ENCODE measurements at places on chromosomes 13 and 19.

- no peaks in the 10 kb centered on the region for H3K27me3 ChIP-seq
- H3K4me3 ChIP-seq, result no peak overlapping the region
- H3K27ac ChIP-seq, result no peak overlapping the region
Observed at GRCh38 chr13:90238413-90238812, 1109.1 kb upstream of the MIR17HG start.

GRCh38 chr13:99303863-99304521 is 3.2 kb downstream of the GPR183 start:
- H3K27me3 ChIP-seq, result no peaks in the 10 kb centered on the region
- no peak overlapping the region for H3K27ac ChIP-seq
- no peak for DNase-seq
- peak overlapping the region; percentile 2 for H3K4me3 ChIP-seq
- H3K36me3 ChIP-seq, result no peaks in the 10 kb centered on the region
- peaks cover 12% of the 10 kb centered on the region for H3K4me1 ChIP-seq

- H3K4me1 ChIP-seq, result no peaks in the 10 kb centered on the region
- peak; percentile 74 for DNase-seq
- no peak overlapping the region for H3K4me3 ChIP-seq
- no peaks in the 10 kb centered on the region for H3K36me3 ChIP-seq
- H3K27me3 ChIP-seq, result no peaks in the 10 kb centered on the region
Observed at GRCh38 chr13:111344471-111345191, 24.2 kb downstream of the TEX29 start.

- no peaks in the 10 kb centered on the region for H3K36me3 ChIP-seq
- H3K4me3 ChIP-seq, result no peak overlapping the region
- peaks cover 19% of the 10 kb centered on the region for H3K4me1 ChIP-seq
Observed at GRCh38 chr13:101915331-101915730, 462.9 kb downstream of the ITGBL1 start.

DNA sequence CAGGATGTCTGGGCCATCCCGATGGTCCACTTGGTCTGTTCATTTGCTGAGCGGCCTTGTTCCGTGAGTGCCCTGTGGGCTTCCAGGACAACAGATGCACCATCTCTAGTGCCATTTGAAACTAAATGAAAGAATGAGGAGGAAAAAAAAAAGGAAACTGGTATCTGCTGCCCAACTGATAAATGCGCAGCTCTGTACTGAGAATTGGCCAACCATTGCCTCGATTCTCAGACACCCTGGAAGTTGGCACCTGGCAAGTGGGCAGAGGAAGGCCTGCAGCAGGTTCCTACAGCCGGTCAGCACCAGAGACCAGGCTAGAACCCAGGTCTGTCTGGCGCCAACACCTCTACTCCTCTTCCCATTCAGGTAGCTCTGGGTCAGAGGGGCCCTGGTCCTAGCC is 18.9 kb downstream of the SLC7A1 start:
- H3K27ac ChIP-seq, result no peak overlapping the region
- no peaks in the 10 kb centered on the region for H3K36me3 ChIP-seq
- H3K4me3 ChIP-seq, result no peak overlapping the region
- no peaks in the 10 kb centered on the region for H3K27me3 ChIP-seq

DNA sequence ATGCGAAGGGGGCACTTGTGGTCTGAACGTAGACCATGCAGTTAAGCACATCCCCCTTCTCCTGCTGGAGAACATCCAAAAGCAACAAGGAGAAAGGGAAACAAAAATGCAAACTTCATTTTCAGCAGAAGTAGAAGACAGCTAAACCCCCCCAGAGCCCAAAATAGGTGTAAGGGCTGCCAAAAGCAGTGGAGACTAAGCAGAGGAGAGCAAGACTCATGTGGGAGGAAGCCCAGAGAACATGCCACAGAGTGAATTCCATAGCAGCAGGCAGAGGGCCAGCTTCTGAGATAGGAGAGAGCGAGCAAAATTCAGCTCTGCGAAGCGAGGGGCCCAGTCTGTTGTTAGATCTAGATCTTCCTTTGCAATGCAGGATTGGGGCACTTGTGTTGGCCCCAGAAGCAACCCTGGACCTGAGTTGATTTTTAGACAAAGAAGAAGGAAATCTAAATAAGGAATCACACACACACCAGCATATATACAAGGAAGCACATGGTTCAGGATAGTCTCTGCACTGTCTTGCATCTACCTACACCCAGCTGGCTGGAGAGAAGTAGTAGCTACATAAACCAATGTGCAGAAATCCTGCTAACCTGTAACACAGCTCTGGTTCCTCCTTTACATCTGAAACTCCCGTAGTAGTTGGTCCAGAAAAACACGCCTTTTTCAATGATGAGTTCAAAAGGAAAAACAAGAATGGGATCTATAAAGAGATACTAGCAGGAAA is 199.6 kb downstream of the SPRY2 start:
- no peak for DNase-seq
- no peak overlapping the region for H3K27ac ChIP-seq
- H3K36me3 ChIP-seq, result no peaks in the 10 kb centered on the region
- H3K4me3 ChIP-seq, result no peak overlapping the region

- peak overlapping the region; percentile 96 for H3K27ac ChIP-seq
- peak overlapping the region; percentile 85 for H3K4me3 ChIP-seq
- DNase-seq, result no peak
- H3K27me3 ChIP-seq, result no peaks in the 10 kb centered on the region
- H3K36me3 ChIP-seq, result no peaks in the 10 kb centered on the region
Observed at GRCh38 chr19:55115446-55116065, 1.9 kb downstream of the PPP1R12C start.

DNA sequence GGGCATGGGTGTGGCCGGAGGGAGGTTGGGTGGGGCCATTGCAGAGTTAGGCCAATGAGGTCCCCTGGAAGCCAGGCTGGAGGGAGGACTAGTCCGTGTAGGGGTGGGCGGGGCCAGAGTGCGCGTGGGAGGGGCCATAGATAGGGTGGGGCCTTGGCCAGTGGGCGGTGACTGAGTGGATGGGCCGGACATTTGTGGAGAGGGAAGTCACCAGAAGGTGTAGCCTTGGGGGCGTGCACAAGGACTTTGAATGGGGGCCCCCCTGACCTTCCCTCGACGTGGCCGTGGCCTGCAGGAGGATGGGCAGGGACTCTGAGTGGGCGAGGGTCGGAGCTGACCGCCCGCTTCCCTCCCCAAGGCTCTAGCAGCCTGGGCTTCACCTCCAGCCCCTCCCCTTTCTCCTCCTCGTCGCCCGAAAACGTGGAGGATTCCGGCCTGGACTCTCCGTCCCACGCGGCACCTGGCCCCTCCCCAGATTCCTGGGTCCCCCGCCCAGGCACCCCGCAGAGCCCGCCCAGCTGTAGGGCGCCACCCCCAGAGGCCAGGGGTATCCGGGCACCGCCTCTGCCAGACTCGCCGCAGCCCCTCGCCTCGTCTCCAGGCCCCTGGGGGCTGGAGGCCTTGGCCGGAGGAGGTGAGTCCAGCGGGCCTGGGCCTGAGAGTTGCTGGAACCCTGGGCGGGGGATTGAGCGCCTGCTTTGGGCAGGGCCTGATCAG is 16.5 kb upstream of the B3GNT3 start:
- H3K4me1 ChIP-seq, result peaks cover 12% of the 10 kb centered on the region
- DNase-seq, result no peak
- no peaks in the 10 kb centered on the region for H3K27me3 ChIP-seq
- H3K4me3 ChIP-seq, result no peak overlapping the region
- no peak overlapping the region for H3K27ac ChIP-seq
